ENCODE measurements at places on chromosomes 13 and 19. TPM values are rescaled to one million over a fixed set of nuclear protein-coding genes. Genes with fewer than 3 reads are reported as not detected.

DNA sequence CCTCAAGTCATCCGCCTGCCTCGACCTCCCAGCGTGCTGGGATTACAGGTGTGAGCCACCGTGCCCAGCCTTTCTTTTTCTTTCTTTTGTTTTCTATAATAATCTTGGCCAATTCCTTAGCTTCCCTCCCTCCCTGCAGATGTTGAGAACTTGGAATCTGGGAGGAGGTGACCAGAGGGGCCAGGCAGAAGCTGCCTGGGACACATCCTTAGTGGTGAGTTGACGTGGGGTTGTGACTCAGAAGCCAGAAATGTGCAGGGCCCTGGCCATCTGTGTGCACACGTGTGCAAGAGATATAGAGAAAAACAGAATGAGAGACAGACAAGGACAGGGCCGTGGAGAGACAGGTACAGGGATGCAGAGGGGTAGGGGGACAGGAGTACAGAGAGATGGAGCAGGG lies 154.3 kb downstream of the SIPA1L3 start:
- DNase-seq, result no peak

GRCh38 chr13:106453101-106453500 lies 82.4 kb downstream of the EFNB2 start:
- no peak for DNase-seq

- no peak for DNase-seq
These were observed 35.2 kb downstream of the PIP5K1C start for GRCh38 chr19:3664879-3665642.

GRCh38 chr19:18119013-18119716 lies 21.6 kb downstream of the MAST3 start:
- no peak for DNase-seq

Gene TMEM86B
- total RNA-seq, result 5.3 TPM

Gene F10
- 4.1 TPM for total RNA-seq

Gene GIPC3
- total RNA-seq, result 0.40 TPM

GRCh38 chr19:39995794-39996193 lies 1.1 kb upstream of the ZNF546 start:
- no peak for DNase-seq

DNA sequence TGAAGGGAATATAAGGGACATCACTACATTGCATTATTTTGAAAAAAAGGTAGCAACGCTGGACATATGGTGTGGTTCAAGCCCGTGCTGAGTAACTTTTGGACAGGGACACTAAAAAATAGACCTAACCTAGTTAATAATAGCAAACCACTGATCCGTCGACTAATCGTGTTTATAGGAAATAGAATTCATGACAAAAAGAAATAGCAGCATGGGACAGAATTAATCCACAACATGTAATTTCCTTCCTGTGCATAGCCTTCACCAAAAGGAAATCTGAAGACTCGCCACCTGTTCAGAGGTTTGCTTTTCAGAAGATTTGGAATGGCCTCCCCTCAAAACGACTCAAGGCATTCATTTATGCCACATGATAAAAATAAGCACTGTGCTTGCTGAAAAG lies 128.7 kb downstream of the FGF14 start:
- DNase-seq, result no peak

Data from colonic mucosa (tissue), 4 donors.